ENCODE measurements at places on chromosomes 11 and 22.

- no peak for DNase-seq
Measured at GRCh38 chr22:43969989-43970755, 14.9 kb downstream of the SAMM50 start.

- peak; percentile 98 for DNase-seq
Measured at GRCh38 chr11:131498631-131499160, 128.3 kb downstream of the NTM start.

DNA sequence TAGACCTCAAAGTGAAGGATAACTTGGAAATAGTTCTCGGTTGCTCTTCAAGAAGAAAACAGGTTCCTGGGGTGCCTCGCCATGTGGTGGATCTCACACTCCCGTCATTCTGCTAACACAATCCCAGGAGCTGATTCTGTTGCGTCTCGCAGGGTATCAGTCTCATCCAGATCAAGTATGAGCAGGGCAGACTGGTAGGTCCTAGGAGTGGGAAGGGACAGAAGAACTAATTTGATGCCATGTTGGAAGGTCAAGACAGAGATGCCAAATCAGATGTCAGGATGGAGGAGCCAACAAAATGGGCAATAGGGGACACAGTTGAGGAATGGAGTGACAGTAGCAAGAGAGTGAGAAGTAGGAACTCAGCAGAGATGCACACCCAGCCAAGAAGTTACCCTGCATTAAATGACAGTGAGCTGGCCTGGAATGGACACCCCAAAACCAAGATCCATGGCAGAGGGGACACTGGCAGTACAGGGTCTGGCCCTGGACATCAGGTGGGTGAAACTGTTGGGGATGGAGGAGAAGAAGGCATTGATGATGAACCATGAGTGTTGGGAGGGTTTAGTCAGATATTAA, 76.2 kb downstream of the BDNF start:
- DNase-seq = no peak

DNA sequence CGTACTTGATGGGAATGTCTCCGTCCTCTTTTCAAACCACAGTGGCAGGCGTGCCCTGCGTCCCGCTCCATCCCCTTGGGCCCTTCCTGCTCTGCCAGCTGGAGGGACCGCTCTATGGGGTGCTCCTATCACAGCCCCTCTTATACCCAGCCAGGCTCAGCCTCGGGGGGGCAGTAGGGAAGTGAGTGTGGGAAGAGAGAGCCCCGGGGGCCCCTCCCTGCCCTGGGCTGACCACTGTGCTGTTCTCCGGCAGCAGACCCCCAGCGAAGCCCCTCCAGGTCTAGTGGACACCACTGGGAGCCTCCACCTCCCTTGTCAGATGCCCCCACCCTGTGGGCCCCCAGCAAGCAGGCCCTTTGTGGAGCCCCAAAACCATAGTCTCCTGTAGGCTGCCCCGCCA, 572.5 kb downstream of the BRD1 start:
- DNase-seq = no peak

DNA sequence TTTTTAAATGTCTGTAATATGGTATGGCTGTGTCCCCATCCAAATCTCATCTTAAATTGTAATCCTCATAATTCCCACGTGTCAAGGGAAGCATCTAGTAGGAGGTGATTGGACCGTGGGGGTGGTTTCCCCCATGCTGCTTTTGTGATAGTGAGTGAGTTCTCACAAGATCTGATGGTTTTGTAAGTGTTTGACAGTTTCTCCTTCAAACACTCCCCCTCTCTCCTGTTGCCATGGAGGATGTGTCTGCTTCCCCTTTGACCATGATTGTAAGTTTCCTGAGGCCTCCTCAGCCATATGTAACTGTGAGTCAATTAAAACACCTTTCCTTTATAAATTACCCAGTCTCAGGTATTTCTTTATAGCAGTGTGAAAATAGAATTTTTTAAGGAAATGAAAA, 31.1 kb upstream of the CD44 start:
- no peak for DNase-seq

DNA sequence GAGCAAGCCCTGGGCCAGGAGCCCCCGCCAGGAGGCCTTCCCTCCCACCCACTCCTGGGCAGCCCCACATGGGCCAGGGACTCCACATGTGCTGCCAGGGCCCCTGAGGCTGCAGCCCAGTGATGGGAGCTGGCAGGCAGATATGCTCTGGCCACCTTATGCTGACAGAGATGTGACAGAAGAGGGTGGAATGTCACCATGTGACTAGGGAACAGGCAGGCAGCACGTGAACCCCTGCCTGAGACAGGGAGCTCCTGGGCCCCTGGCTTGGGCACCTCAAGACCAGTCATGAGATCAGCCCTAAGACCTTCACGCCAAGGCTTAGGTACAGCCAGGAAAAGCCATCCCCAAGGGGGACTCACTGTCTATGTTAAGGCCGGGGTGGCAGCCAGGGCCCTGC, 9.1 kb downstream of the PRODH start:
- DNase-seq = no peak

Data from NCI-H526 treated with DMSO at 0.1 percent for 48 hours (cell line).